DMS53 (cell line): ENCODE measurements at places on chromosomes 4 and X.

GRCh38 chr4:112859456-112860184, 189.8 kb upstream of the ANK2 start:
- no peak for DNase-seq

- DNase-seq: no peak
Measured at GRCh38 chr4:26052663-26053541, 138.9 kb downstream of the SMIM20 start.

GRCh38 chr4:114997576-114998247, 115.7 kb downstream of the NDST4 start:
- no peak for DNase-seq

- DNase-seq: no peak
Measured at GRCh38 chr4:7910952-7911578, 28.6 kb downstream of the AFAP1 start.

DNA sequence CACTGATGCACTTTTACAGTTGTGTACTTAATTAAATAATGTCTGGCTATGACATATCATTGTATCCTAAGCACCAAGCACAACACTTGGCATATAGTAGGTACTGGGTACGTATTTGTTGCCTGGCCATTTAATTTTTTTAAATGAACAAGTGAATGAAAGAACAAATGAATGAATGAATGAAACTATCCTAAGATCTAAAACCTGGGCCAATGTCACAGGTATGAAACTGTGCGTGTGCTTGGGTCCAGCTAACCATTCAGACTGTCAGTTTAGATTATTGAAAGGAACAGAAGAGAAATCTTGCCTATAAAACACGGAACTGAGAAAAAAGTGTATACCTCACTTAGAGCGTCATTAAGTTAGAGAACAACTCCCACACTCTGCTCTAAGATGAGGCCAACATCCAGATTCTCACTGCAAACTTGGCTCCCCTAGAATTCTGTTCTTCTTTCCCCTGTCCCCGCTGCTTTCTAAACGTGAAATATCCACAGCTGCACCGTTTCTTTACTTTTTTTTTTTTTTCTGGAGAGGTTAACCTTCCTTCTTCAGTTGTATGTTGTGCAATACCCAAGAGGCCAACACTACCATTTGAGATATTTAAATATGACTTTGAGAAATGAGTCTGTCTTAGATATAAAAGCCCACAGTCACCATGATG, 17.3 kb upstream of the SEL1L3 start:
- DNase-seq: no peak

DNA sequence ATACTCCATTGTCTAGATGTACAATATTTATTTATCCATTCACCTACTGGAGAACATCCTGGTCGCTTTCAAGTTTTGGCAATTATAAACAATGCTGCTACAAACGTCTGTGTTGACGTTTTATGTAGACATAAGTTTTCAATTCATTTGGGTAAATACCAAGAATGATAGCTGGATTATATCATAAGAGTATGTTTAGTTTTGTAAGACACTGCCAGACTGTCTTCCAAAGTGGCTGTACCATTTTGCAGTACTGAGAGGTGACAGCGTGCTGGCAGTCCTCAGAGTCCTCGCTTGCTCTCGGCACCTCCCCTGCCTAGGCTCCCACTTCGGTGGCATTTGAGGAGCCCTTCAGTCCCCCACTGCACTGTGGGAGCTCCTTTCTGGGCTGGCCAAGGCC, 253.3 kb upstream of the INTU start:
- DNase-seq: no peak

GRCh38 chr4:41594432-41594831, 56.5 kb downstream of the LIMCH1 start:
- DNase-seq: no peak

- DNase-seq: no peak
Measured at GRCh38 chrX:68685685-68686084, 38.2 kb downstream of the STARD8 start.
